Bronchial smooth muscle cell (primary cell): ENCODE measurements at places on chromosomes 12 and 14. TPM values are rescaled to one million over a fixed set of nuclear protein-coding genes. Genes with fewer than 3 reads are reported as not detected.

The AQP6 gene
- under 0.01 TPM in 1 of 2 replicates, not detected in the other for total RNA-seq

The CD163L1 gene
- total RNA-seq, result under 0.01 and 0.16 TPM in 2 replicates

The GPR132 gene
- total RNA-seq, result 0.32 and 1.0 TPM in 2 replicates

The RBP5 gene
- 0.09 TPM in 1 of 2 replicates, not detected in the other for total RNA-seq

The YY1 gene
- total RNA-seq, result 29.6 and 34.8 TPM in 2 replicates

The PRKAB1 gene
- 9.2 and 10.1 TPM in 2 replicates for total RNA-seq

The GDF3 gene
- not detected in 2 replicates for total RNA-seq

The GPATCH2L gene
- 44.4 and 64.7 TPM in 2 replicates for total RNA-seq

The OVCH1 gene
- total RNA-seq, result under 0.01 TPM in 2 replicates

The DPF3 gene
- 8.1 and 13.2 TPM in 2 replicates for total RNA-seq

The SLCO1B1 gene
- not detected in 2 replicates for total RNA-seq

The TAS2R14 gene
- 1.7 and 2.0 TPM in 2 replicates for total RNA-seq

The OASL gene
- total RNA-seq, result 0.17 and 0.47 TPM in 2 replicates

The SERPINA10 gene
- not detected in 2 replicates for total RNA-seq

The MYO1H gene
- total RNA-seq, result not detected in 2 replicates

The SYCP3 gene
- under 0.01 and 0.34 TPM in 2 replicates for total RNA-seq

The TCL1B gene
- total RNA-seq, result not detected in 2 replicates

The MUCL1 gene
- total RNA-seq, result not detected in 2 replicates

The RERGL gene
- total RNA-seq, result not detected in 2 replicates

The FOXN4 gene
- not detected in 2 replicates for total RNA-seq

The ANO2 gene
- not detected in 2 replicates for total RNA-seq

The TAS2R20 gene
- total RNA-seq, result 1.6 and 2.5 TPM in 2 replicates

The KLRG1 gene
- 0.34 and 0.47 TPM in 2 replicates for total RNA-seq
